ENCODE measurements at places on chromosomes 2 and 18. TPM values are rescaled to one million over a fixed set of nuclear protein-coding genes. Genes with fewer than 3 reads are reported as not detected.

DNA sequence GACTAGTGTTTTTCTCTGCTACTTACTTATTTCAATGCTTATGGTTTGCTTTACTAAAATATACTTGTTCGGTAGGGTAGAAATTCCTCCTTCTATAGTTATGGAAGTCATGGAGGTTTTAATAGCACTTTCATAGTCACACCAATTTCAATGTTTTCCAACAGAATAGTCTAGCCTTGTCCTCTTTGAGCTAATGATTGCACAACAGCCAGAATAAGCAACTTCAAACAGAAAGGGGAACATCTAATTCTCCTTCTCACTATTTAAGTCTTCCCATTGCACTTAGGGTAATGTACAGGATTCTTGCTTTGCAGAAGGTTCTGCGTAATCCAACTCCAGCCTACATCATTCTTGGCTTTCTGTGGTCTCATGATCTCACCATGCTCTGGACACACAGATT is 287.7 kb upstream of the GCFC2 start:
- no peak for DNase-seq

DNA sequence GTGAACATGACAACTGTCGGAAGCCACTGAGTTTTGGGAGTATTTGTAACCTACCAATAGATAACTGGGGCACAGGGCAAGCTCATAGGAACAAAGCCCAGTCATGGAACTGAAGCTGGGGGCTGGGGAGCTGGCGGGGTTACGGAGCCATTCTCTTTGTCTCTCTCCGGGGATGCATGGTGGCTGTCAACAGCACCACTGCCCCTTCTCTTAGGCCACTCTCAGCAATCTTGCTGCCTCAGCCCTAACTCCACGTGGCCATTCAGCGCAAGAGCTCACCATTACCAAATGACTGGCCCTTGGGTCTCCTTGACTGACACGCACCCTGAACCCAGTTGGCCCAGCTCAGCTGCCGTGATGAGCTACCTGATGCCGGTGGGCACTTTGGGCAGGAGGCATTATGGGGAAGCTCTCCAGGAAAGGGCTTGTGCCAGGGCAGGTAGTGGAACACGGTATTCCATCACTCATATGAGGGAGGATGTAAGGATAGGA is 33.6 kb upstream of the ODC1 start:
- no peak for DNase-seq

DNA sequence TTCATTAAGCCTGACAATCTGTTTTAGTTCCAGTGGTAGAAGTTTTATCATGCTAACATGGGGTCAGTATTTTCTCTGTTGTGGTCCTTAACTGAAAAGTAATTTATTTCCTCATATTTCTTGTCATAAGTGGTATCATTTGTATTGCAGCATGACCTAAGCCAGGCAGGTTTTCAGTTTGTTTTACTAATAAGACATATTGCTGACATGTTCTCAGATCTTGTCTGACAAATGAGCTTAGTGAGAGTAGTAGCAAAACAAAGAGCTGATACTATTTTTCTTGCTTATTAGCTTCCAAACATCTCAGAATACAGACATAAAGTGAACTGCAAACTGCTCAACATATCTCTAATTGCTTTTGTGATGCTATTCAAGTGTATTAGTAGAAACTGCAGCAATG is 293.6 kb downstream of the DSEL start:
- no peak for DNase-seq

DNA sequence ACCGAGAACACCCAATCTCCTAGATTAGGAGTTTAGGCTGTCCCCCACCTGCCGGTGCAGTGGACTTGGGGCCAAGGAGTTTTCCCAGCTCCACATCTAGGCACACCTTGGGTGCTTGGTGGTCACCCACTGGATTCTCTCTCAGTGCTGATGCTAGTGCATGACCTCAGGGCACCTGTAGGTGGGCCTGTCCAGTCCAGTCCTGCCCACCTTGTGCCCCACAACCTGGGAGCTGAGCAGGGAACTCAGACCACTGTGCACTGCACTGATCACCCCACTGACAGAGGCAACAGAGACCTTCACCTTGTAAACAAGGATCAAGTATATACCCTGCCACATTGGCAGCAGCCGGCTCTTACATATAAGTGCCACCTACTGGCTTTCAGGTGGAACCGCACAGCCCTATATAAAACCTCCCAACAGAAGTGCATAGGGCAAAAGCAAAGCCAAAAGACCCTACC is 12.7 kb upstream of the CDH19 start:
- DNase-seq = no peak

GRCh38 chr2:158936978-158937377 is 31.5 kb upstream of the TANC1 start:
- no peak for DNase-seq

DNA sequence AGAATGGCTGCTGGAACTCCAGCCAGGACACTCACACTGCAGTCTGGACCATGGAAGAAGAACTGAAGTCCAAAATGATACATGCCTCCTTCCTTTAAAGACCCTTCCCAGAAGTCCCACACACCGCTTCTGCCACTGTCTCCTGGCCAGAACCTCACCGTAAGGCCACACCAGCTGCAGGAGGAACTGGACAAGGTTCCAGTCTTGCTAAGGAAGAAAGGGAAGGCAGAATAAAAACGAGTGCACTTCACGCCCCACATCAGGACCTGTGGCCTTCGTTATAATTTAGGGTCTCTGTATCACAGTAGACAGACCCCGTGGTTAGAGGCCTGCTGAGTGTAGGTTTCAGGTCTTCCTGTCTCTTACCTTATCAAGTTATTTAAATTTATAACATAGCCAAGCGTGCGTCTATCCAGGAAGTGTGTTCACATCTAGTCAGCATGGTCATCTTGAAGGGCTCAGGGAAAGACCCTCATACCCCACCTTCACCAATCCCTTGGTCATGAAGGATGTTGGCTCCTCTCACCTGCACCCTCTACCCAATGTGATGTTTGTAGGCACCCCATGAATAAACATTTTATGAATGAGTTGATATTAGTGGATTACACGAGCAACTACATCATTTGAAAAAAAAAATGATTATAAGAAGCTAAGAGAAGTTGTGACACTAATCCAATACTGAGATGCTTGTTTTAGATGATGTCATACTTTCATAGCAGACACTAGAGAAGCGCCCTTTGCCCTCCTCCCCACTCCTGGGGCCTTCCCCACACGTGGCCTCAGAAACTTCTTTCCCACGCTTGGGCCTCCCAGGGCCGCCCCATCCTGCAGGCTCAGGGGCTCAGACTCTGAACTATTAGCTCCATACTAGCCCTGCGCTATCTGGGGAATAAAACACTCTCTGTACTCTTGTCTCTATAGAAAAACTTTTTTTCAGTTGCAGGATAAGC is 157.6 kb downstream of the FAM210A start:
- no peak for DNase-seq

DNA sequence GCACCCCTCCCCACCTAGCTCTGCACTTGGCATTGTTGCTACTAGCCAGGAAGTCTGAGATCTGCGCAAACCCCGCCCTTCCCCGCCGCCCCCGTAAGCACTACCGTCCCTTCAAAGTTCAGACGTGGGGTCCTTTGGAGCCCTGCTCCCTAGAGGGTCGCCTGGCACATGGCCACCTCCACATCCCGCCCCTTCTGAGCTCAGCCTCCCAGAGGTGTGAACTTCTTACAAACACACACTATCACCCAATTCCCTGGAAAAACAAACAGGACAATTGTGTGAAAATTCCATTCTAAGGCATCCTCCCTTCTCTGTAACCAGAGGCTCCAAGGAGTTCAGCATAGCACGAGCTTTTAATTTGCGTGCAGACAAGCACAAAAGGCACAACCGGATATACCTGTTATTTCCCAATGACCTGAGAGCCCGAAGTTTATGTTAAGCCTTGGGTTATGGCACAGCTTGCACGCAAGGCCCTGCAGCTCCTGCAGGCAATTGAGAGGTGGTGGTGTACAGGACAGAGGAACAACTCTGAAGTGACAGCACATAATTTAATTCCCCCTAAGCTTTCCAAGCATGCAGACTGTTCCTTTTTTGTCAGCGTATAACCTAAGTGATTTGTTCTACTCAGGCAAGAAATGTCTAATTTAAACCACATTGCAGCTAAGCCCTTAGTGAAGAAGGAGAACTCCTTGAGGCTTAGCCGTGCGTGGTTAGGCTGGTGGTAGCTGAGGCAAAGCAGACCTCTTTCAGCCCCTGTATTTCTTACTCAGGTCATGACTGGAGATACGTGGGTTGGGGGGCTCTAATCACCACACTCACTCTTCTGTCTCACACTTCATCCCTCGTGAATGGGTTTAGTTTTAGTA is 20.3 kb upstream of the CYP1B1 start:
- no peak for DNase-seq

DNA sequence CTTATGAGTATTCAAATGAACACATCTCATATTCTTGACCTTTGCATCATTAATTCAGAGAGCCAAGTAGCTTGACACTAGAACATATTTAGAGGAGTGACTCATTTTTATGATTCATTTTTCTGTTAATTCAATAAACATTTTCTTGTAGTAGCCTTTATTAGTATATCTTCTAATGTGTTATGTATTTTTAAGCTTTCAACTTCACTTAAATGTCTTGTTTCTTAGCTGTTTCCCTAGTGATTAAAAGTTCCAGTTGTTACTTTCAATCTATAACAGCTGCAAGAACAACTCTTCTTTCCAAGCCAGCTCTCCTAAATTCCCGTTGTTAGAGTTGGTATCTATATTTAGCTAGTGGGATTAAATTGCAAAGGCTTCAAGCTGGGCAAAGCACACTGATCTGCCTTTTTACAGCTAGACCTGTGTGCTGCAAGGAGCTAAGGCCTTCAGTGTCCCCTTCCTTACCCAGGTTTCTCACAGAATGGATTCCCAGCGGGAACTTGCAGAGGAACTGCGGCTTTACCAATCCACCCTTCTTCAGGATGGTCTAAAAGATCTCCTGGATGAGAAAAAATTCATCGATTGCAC is at the start of gene KLHL41:
Gene KLHL41 (plus strand): TSS at position 405 of the 588 bp plus-strand sequence. CDS start 77 bp downstream, at position 482.
- DNase-seq = no peak

DNA sequence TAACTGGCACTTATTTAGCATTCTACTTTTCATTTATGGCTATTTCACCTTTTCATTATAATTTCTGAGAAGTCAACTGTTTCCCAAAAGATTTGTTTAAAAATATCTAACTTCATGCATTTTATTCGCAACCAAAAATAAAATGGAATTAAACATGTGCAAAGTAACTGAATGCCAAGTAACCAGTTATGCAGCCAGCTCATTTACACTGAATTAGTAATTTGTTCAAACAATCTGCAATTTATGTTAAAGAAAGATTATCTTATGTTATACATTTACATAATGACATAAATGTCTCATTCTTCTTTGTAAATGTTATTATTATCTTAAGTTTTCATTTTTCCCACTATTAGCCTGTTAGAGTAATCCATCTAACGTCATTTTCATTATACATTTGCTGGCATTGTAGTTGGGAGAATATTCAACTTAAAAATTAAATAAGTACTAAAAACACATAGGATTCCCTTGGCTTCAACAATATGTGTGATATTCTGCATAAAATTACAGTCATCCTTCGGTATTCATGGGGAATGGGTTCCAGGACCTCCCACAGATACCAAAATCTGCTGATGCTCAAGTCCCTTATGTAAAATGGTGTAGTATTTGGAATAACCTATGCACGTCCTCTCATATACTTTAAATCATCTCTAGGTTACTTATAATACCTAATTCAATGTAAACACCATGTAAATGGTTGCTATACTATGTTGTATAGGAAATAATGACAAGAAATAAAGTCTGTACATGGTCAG is 43.7 kb upstream of the STAM2 start:
- no peak for DNase-seq

GRCh38 chr2:238441262-238442114 is 14.8 kb downstream of the ASB1 start:
- DNase-seq = no peak

Gene TRAPPC12
- 55.5 TPM for polyA plus RNA-seq

Gene ERICH2
- polyA plus RNA-seq = not detected

Gene HOXD9
- not detected for polyA plus RNA-seq

Gene DYNAP
- polyA plus RNA-seq = not detected

Gene RGPD3
- polyA plus RNA-seq = not detected
